ENCODE measurements at places on chromosomes 5 and 9.

DNA sequence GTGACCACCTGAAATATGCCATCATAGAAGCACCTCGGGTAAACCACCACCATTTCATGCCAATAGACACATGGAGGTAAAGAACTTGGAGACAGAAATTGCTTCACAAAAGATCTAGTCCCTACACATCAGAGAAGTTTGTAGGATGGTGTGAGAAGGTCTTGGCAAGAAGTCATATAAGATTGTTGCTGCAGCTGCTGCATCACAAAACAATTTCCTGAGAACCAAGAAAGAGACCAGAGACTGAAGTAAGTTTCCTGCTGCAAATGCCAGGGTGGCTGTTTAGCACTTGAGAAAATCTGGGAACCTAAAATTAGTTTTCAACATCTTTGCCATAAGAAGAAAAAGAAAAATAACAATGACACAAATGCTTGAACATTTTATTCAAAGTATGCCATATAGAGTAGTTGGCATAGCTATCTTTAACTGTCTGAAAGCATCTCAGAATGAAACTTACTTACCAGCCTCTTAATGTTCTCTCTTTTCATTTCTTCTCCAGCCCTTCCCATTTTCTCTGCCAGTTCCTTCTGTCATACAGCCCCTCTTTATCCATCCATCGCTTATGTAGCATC is 114.3 kb downstream of the KCTD16 start:
- DNase-seq, result no peak

GRCh38 chr9:28407351-28407750 is 834.1 kb upstream of the C9orf72 start:
- DNase-seq, result no peak

GRCh38 chr9:87656485-87656884 is 69.4 kb upstream of the CTSL start:
- DNase-seq, result no peak

GRCh38 chr9:133167769-133168168 is 4.1 kb upstream of the GBGT1 start:
- no peak for DNase-seq

- no peak for DNase-seq
These were observed 134.2 kb downstream of the RNF180 start for GRCh38 chr5:64299805-64300204.

GRCh38 chr9:4293293-4293941 is 6.5 kb downstream of the GLIS3 start:
- no peak for DNase-seq

GRCh38 chr5:11050596-11051304 is 289.7 kb upstream of the DAP start:
- no peak for DNase-seq

DNA sequence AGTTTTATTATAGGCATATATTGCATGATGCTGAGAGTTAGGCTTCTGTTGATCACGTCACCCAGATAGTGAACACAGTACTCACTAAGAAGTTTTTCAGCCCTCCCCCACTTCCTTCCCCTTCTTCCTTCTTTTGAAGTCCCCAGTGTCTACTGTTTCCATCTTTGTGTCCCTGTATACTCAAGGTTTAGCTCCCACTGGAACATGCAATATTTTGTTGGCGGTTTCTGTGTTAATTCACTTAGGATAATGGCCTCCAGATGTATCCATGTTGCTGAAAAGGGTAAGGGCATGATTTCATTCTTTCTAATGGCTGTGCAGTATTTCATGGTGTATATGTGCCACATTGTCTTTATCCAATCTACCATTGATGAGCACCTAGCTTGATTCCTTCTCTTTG is 764.3 kb downstream of the MTRR start:
- no peak for DNase-seq

GRCh38 chr9:26656003-26656870 is 236.4 kb downstream of the CAAP1 start:
- DNase-seq, result no peak

DNA sequence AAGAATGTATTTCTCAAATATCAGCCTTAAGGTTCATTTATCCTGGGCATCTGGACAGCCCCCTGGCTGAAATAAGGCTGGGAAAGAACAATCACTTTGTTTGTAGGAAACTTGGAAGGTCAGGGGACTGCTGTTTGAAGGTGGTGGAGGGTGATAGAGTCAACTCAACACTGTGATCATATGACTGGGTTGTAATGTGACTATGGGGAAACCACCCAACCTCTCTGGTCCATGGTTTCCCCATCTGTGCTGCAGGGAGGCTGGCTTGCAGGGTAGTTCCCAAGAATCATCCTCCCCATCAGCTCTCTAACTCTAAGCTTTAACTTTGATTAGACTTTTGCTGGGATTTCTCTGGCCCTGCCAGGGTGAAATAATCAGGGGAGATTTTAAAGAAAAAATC is 10.0 kb downstream of the INSYN2B start:
- no peak for DNase-seq
